Lung (tissue), 17 donors: ENCODE measurements at places on chromosomes 16 and 17.

GRCh38 chr16:81866820-81867440 is 87.8 kb downstream of the PLCG2 start:
- DNase-seq = no peak

DNA sequence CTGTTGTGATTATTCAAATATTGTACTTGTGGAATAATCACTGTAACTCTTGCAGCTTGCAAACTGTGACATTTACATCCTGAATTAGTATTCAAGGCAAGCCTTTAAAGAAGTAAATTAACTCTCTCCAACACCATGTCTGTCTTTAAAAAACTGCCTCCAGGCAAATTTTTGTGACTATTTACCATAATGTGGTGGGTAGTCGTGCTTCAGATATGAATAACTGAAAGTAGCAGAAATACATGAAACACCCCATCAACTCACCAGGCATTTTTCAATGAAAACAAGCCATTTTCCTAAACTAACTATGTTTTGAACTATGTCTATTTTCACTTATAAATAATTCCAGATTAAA is 217.4 kb upstream of the PSMD7 start:
- DNase-seq = no peak

GRCh38 chr17:80979547-80980378 is 11.9 kb upstream of the CHMP6 start:
- no peak for DNase-seq

- DNase-seq = no peak
Observed at GRCh38 chr17:81310949-81311550, 15.9 kb upstream of the SLC38A10 start.

GRCh38 chr16:89349947-89350633 is 132.6 kb downstream of the ZNF778 start:
- no peak for DNase-seq

DNA sequence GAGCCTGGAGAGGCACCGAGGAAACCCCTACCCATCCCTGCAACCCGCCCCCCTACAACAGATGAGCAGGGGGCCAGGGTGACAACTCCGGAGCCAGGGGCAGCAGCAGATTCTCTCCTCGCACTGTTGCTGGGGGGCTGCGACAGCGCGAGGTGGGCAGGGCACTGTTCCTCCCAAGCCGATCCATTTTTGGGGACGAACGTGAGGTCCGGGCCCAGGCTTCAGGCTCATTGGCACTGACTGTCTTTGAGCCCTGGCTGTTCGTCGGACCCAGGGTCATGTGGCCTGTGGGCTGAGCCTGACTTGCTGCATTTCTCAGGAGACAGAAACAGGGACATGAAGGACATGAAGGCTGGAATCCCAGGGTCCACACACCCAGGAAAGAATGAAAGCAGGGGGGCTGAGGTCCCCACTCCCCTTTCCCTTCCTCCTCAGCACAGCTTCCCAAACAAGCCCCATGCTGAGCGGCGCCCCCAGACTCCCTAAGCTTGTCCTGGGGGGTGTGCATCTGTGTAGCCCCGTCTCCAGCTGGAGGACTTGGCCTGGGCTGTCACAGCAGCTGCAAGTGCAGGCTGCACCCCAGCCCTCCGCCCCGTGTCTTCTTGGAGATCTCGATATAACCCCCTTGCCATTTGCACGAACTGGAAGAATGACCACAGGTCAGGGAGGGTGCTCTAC is 18.7 kb downstream of the CEP295NL start:
- DNase-seq = no peak

- no peak for DNase-seq
Observed at GRCh38 chr17:43199633-43200032, 12.0 kb upstream of the TMEM106A start.
